ENCODE measurements at places on chromosomes 6 and 20.

GRCh38 chr20:5357946-5358345 lies 41.2 kb upstream of the PROKR2 start:
- DNase-seq: no peak

GRCh38 chr6:74366634-74367033 lies 670.6 kb downstream of the CD109 start:
- DNase-seq: no peak

DNA sequence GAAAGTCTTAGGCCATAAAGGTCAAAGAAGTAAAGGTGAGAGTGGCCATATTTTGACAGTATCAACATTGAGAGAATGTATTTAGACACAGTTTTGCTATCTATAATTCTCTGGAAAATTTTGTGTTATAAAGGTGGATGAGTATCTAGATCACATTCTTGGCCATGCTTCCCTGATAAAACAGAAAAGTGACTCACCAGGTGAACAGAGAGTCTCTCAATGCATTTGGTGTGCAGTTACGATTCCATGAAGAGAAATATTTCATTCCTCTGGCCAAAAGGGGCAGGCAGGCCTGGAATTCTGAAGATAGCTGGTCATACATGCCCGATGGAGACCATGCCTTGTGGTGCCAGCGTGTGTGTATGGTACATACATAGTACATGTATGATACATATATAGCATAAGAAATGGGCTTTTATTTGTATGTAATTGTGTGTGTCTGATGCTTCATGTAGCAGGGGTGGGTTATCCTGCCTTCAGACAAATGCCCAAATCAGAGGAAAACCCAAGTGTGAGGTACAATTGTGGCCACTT lies 164.0 kb downstream of the SOBP start:
- no peak for DNase-seq

GRCh38 chr6:165769884-165770283 lies 106.8 kb upstream of the PDE10A start:
- DNase-seq: no peak

GRCh38 chr6:110322874-110323242 lies 35.3 kb downstream of the METTL24 start:
- no peak for DNase-seq

GRCh38 chr20:36862857-36863668 lies 12.9 kb upstream of the TLDC2 start:
- no peak for DNase-seq

DNA sequence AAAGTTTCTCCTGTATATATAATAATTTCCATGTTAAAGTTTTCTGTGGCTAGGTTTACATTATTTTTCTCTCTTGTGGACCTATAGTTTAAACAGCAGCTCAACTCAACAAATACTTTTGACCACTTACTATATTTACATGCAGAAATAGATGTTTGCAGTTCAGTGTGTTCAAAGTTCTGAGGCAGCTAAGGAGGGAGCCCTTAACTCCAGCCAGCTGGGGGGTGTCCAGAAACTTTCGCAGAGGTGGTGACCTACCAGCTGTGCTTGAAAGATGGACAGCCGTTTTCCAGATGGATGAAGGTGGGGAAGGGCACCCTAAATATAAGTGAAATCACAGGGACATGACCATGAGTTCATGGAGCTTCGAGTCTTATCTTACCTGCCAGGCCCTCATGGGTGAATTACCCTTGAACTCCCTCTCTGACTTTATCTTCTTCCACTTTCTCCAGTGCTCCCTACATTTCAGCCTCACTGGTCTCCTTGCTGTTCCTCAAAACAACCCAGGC lies 33.4 kb downstream of the DHX35 start:
- DNase-seq: no peak

DNA sequence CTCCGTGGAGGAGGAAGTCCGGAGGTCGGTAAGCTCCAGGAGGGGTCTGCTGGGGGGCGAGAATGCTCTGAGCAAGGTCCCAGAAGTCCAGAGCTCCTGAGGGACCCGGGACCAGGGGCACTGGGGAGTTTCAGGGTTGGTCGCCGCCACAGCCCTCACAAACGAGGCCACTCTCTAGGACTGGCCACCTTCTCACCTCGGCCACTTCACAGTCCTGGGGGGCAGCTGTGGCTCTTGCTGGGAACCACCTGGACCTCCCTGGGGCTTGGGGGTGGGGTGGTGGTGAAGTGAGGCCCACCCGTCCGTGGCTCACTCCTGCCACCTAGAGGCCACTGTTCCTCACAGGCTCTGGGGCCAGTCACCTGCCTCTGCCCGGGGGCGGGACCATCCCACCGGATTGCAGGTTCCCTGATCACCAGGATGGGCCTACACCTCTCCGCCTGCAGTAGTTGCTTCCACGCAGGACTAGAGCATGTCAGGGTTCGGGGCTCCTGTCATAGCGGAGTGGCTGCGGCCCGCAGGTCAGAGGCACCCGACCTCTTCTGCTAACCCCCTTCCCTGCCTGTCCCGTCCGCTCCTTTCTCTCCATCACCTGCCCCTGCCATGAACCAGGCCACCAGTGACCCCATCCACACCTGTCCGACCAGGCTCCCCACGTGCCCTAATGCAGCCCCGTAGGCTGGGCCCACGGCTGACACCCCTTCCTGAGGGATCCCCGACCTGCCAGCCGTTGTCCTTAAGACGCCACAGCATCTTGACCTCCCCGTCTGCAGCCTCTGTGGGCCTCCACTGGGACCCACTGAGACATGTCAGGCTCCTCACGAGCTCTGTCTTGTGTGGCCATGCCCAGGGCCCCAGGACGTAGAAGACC lies 5.1 kb upstream of the TCEA2 start:
- no peak for DNase-seq

DNA sequence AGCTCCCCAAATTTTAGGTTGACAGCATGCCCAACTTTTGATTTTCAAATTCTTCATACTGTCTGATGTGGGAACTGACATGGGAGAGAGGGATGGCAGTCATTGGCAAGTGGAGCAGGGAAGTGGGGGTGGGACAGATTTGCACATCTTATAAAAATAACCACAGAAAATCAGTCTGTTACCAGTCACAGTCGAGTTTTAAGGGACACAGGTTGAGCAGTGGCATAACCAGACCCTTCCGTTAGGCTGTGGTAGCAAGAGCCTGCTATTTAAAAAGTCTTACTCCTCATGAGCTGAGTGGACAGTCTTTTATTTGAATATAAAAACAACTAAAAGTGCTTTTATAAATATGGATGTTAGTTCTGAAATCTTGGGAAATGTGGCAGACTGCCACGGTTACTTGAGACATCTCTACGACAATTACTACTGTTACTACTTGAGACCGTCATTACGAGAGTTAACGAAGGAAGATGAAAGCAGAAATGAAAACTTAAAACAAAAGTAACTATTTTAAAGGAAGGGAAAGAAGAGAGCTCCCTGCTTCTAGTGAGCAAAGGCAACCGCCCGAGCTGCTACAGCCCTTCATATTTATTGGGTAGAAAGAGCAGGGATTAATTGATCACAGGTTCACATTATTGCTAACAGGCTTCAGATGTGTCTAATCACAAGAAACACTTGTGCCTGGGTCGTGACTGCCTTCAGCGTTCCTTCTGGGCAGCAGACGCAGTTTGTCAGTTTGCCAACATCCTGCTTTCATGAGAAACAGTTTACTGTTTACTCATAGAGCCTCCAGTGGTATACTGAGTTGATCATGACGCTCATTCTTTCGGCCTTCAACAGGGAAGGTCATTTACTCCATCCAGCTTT lies 71.3 kb downstream of the EFHC1 start:
- no peak for DNase-seq

- DNase-seq: no peak
Measured at GRCh38 chr6:51045548-51045947, 226.9 kb downstream of the TFAP2B start.

GRCh38 chr6:31528307-31528777 lies 420 bp upstream of the MCCD1 start:
- DNase-seq: peak; percentile 10

- DNase-seq: no peak
Measured at GRCh38 chr6:125784365-125784764, 6.4 kb upstream of the NCOA7 start.

DNA sequence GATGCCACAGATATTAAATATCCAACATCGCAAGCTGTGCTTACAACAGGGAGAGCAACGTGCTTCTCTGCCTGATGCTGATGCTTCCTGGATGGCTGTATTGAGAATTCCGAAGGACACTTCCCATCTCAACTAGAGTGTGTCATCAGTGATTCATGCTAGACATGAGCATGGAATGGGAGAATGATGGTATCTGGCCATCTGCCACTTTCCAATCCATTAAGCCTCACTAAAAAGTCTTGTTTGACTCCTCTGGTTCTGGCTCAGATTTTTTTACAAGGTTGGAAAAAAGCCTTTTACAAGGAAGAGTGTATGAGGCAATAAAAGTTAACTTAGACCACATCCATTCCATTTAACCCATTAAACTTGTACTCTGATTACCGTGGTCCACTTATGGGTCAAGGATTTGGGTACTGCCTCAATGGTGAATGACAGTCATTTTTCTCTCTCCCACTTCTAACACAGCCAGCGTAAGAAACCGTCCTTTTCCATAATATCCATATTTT lies 265.3 kb downstream of the UST start:
- DNase-seq: no peak

- no peak for DNase-seq
Measured at GRCh38 chr20:25041813-25042530, 16.0 kb downstream of the ACSS1 start.

GRCh38 chr20:64099880-64100565 lies 7.3 kb downstream of the NPBWR2 start:
- no peak for DNase-seq

- DNase-seq: no peak
Measured at GRCh38 chr6:137358273-137358672, 135.9 kb downstream of the OLIG3 start.

DNA sequence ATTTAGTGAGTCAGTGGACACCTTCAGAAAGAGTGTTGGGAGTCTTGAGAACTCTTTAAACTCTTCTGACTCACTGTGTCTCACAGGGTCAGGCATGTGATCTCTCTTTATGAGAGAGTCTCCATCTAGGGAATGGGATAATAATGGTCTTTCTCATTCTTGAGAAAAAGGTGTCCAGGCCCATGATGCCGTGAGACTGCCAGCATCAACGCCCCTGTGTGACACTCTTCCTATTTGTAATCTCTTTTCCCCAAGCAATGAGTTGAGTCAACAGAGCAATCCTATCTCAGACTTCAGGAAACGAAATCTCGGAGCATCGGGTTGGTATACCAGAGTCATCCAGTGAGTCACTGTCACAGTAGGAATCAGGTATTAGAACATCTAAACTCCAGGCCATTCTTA lies 82.3 kb upstream of the BMP2 start:
- DNase-seq: no peak

DNA sequence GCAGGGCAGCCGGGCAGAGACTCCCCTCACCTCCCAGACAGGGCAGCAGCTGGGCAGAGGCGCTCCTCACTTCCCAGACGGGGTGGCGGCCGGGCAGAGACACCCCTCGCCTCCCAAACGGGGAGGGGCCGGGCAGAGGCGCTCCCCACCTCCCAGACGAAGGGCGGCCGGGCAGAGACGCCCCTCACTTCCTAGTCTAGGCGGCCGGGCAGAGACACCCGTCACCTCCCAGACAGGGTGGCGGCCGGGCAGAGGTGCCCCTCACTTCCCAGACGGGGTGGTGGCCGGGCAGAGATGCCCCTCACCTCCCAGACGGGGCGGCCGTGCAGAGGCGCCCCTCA lies 6.6 kb upstream of the PRIM2 start:
- no peak for DNase-seq

DNA sequence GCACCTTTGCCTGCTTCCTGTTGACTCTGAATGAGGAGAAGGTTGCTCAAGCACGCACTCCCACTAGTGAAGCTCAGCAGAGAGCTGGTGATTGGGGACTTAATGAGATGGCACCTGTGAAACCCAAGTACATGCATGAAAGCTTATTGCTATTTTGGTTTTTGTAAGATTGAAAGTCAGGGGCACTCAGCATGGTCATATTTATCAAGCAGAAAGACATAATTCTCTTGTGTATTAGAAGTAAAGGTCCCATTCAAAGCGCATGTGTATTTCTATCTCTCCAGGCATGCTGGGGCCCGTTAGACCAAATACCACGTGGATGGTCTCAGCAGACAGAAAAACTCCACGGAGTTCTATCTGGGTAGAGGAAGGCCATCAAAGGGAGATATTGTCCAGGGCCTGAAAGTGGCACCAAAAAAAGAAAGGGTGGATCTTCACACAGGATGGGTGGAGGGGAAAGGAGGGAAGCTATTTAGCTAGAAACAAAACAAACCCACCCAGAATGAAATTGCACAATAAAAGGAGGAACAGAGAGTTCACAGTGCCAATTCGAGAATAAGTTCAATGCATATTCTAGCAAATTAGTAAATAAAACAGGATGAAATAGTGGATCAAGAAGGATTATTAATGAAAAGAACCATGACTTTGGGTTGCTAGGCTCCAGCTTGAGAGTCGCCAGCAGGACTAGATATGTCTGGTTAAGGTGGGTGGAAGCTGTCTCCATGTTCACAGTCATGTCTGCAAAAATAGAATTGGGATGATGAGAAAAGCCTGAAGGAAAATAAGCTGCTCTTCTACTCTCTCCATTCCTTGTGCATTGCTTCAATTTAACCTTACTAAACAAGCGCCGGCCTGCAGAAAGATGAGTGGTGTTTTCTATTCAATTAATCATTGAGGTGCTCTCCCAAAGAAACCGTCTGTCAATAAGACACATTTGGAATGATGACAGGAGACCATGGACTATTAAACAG lies 224.9 kb upstream of the DTNBP1 start:
- no peak for DNase-seq

DNA sequence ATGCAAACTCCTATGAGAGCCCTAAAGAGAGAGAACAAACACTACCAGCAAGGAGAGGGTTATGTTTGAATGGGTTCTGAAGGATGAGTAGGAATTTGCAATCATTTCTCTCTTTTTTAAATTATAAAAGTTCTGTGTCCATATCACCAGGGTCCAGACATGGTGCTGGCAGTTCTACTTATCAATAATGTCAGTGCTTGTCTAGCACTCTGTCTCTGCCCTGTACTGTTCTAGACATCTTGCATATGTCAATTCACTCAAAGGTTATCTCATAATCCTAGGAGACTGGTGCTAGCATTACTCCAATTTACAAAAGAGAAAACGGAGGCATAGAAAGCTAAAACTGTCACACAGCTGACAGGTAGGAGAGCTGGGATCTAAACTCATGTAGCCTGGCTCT lies 101.3 kb downstream of the VEGFA start:
- DNase-seq: no peak

DNA sequence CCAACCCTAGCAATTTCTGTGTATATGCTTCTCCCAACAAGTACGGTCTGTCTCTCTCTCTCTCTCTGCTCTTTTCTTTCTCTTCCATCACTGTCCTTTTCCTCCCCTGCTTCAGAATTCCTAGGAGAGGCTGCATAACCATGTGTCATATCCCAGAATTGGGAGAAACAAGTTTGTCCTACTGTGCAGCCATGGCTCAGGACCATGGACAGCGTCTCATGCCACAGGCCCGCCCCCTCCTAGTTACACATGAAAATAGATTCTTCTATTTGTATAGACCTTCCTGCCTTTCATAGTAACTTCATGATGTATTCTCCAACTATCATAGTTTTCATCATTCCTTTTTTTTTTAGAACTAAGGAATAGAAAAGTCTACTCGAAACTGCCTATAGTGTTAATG lies 98.0 kb downstream of the FNDC1 start:
- no peak for DNase-seq

GRCh38 chr6:149489967-149490366 lies 5.2 kb upstream of the ZC3H12D start:
- no peak for DNase-seq
